ENCODE measurements at places on chromosomes 11 and 22.
A peak's percentile ranks its signal among the peaks of the same experiment; 100 is the strongest.

DNA sequence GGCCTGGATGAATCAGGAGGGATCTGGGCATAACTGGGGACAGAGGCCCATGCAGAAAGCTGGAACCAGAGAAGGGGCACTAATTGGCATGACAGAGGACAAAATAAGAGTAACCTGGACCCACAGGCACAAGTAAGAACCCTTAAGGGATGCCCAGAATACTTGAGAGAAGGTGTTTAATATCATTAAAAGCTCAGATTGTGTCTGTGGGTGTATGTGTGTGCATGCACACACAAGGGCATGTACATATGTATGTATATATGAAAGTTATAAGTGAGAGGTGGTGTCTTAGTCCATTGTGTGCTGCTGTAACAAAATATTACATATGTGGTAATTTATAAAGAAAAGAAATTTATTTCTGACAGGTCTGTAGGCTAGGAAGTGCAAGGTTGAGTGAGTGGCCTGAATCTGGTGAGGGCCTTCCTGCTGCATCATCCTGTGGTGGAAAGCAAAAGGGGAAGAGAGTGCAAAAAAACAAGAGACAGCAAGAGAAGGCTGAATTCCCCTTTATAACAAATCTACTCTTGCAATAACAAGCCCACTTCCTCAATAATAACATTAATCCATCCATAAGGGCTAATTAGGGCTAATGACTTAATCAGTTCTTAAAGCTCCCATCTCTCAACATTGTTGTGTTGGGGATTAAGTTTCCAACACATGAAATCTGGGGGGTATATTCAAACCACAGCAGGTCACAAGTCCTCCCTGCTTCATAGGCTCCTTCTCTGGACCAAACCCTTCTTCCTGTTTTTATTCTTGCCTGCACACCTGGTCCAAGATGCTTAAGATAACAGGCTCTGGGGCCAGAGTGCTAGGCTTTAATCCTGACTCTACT is 68.3 kb upstream of the POU2AF2 start:
- no peak for DNase-seq

DNA sequence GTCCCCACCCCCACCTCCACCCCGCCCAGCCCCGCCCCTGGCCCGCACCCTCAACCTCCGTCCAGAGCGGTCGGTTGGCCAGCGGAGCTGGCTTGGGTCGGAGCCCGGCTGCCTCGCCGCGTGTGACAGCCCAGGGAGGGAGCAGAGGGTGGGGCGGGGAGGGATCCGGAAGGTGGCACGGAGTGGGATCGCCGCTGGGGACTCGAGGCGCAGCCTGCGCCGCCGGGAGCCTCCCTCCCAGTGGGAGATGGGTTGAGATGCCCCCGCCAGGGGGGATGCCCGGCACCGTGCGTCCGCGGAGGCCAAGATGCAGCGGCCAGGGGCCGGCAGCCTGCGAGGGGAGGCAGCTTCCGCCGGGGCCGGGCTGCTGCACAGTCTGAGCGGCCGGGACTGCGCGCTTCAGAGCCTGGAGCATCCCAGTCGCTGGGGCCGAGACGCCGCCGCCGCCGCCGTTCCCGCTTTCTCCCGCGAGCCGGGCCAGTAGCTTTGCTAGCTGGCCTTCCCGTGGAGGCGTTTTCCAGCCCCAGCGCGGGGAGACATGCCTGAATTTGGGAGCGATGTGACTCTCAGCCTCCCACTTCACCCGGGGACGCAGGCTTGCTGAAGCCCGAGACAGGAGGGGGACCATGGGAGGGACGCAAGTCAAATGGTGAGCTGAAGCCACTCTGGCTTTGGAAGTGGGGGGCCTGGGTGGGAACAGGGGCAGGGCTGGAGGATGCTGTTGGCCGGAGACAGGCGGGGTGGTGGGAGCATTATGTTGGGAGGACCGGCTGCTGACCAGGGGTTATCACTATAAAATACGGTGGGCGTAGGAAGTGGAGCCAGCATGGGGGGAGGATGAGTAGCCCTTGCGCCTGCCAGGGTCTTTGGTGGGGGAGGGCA is 40.2 kb downstream of the DIXDC1 start:
- no peak for DNase-seq

DNA sequence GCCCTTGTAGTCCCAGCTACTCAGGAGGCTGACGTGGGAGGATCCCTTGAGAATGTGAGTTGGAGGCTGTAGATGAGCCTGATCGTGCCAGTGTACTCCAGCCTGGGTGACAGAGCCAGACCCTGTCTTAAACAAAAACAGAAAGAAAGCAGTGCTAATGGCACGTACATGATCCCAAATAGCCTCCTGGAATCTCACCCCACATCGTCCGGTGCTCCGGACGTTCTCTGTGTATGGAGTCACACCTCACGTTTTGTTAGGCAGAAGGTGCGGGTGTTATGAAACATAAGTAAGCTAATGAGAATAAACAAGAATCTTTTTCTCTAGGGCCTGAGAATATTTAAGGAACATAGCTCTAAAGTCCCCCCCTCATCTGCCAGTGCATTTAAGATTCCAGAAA is 23.7 kb upstream of the MICAL3 start:
- DNase-seq = no peak

- no peak for DNase-seq
Observed at GRCh38 chr11:113806406-113806805, 26.8 kb downstream of the CLDN25 start.

DNA sequence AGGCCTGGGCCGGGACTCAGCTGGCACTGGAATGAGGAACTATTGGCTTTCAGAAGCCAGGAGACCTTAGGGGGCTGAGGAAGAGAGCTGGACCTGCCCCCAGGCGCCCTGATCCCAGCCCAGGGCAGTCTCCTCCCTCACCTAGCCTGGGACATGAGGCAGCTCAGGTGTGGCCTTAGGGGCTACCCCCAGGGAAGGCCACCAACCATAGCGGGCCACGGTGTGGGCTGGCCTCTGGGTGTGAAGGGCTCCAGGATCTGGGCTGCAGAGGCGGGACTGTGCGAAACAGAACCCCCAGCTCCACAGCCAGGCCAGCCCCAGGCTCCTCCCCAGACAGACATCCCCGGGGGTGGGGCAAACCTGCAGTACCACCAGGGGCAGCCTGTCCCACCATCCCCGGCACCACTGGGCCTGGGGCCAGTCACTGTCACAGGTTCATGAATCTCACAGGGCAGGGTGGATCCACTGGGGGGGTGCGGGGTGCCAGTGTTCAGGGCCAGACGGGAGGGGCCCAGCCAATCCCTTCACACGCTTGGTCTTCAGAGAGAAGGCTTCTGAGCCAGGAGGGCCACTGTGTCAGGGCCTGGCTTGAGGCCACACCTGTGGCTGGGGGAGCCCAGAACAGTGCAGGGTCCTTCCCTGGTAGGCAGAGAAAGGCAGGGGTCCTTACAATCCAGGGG is 3.5 kb downstream of the PLXNB2 start:
- no peak for DNase-seq

DNA sequence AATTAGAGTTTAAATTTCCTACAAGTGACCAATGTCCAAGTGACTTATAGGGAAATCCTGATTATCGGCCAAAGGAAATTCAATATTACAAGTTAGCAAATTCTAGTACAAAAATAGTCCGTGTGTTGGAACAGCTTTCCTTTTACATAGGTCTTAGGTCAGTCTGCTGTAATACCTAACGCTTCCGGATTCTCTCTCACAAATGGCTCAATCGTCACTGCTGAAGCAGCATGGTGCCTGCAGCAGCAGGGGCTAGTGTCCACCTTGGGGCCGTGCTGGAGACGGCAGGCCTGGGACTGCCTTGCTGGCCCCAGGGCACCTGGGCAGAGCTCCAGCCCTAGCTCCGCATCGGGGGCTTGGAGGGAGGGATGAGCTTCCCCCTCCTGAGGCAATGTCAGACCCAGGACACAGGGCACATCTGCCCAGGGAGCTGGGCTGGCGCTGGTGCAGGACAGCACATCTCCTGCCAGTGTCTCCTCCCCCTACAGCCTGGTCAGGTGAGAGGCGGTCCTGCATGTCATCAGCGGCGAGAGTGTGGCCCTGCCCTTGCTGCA is 39.4 kb upstream of the CLTCL1 start:
- DNase-seq = no peak

- DNase-seq = no peak
Observed at GRCh38 chr11:66848671-66849500, 5.6 kb downstream of the RCE1 start.

GRCh38 chr11:99535406-99535805 is 514.7 kb downstream of the CNTN5 start:
- DNase-seq = no peak

- DNase-seq = no peak
Observed at GRCh38 chr11:11717064-11717725, 95.4 kb upstream of the GALNT18 start.

DNA sequence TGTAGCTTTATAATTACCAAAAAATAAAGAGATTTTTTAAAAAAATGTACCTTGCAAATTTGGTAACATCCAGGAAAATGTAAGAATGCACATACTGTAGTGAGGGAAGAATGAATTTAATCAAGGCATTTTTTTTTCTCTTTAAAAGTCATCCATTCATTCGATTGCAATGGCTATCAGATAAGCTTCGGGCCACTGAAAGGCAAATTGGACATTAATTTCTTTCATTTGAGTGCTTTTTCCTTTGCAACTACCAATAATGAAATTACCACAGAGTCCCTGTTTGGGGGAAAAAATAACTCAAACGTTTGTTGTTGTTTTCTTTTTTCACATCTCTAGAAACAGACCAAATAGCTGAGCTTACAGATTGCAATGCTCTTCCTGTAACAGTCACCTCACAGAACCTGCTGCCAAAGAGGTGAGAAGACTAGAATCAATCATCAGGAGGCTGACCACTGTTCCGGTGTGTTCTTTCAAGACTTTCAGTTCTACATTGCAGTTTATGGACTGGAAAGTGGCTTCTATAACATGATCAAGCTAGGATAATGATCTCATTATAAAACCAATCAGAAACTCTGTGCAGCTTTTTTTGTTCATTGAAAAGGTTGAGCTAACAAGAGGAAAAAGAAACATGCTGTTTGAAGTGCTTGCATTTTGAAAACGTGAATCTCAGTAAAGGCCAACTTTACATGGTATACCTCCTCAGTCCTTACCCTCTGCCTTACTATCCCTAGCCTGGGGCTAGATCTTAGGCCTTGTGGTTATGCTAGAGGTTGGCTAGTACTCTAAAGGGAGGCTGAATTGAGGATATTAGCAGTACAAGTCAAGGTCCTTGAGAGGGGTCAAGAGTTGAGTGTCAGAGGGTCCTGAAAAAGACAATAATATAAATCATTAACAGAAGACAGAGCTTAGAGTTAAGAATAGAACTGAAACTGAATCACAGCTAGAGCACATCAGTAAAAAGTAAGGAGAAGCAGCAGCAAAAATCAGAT is 1276.1 kb downstream of the LRRC4C start:
- no peak for DNase-seq

DNA sequence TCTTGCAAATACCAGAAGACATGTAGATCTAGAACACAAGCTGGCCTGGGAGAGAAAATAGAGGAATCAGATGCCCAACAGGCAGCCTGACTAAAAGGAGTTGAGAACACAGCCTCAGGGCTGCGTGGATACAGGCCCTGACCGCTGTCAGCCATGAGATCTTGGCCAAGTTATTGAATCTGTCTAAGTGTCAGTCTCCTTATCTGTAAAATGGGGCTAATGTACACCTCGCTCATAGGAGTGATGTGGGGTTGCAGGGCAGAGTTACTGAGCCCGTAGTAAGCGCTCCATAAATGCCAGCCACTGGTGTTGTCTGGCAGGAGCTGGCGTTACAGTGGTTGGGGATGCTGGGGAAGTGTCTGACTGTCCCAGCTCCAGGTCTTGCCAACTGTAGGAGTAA is 38.4 kb upstream of the TPBGL start:
- no peak for DNase-seq

DNA sequence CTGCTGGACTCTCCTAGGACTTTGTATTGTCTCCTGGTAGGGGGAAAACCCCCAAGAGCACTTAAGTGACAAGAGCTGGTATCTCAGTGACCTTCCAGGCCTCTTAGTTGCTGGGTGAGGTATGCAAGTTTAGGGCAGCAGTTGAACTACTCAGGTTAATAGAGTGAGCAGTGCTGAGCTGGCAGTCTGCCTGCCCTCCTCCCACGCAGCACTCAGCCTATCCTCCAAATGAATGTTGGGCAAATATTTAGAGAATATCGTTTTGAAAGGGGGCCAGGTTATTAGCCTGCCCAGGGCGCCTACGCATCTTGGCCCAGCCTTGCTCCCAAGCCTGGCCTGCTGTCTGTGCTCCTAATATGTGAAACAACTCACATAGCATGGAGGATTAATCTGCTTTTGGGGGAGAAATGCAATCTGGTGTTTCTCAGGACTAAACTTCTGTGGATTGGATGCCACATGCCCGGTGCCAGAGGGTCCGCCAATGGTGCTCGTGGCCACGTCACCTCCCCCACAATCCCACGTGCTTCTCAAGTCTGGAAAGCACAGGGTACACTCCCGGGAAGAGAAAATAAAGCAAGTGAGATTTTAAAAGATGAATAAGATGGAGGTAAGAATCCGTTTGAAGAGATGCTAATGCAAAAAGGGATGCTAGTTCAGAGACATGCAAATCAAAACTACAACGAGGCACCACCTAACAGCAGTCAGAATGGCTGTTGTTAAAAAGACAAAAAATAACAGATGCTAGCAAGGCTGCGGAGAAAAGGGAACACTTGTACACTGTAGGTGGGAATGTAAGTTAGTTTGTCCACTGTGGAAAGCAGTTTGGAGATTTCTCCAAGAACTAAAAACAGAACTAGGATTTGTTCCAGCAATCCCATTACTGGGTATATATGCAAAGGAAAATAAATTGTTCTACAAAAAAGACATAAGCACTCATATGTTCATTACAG is 67.7 kb downstream of the SPON1 start:
- DNase-seq = peak; percentile 40

- no peak for DNase-seq
Observed at GRCh38 chr11:115242982-115243381, 261.2 kb downstream of the CADM1 start.

- no peak for DNase-seq
Observed at GRCh38 chr11:71341596-71341995, 89.2 kb upstream of the SHANK2 start.

DNA sequence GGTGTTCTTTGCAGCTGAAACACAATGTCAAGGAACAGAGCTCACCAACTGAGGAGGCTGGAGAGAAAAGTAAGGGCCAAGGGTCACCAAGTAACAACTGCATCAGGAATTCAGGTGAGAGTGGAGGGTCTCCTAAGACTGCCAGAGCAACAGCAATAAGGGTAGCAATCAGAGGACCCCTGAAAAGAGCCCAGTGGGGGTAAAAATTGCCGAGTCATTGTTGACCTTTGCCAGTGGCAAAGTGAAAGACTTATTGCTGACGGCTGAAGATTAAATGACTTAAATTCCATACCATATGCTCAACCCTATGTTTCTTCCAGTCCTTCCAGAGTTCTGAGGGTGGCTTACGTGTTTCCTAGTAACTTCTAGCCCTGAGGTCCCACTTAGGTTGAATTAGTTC is 51.9 kb upstream of the ARHGAP42 start:
- no peak for DNase-seq

GRCh38 chr11:131027491-131027890 is 111.2 kb upstream of the SNX19 start:
- DNase-seq = no peak

Data from AG09319 (cell line).